GM13976 (cell line): ENCODE measurements at places on chromosomes 2 and 18.
A peak's percentile ranks its signal among the peaks of the same experiment; 100 is the strongest.

GRCh38 chr2:173659509-173659908 is 304.8 kb downstream of the CDCA7 start:
- DNase-seq = no peak

- no peak for DNase-seq
Observed at GRCh38 chr2:138087751-138088593, 123.7 kb downstream of the HNMT start.

DNA sequence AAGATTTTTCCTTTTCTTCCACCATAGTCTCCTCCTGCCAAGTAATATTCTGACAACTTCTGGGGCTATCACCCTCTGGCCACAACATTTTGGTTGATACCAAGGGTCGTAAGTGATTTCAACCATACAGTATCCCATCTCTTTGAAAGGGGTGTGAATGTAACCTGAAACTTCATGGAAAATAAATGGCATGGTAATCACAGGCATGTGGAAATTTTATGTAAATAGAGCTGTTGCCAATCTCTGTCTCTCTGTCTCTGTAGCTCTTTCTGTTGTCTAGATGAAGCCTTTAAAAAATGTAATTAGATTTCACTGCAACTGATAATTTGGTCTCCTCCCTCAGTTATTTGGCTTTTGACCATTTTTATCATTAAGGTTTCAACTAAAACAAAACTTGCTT is 125.6 kb upstream of the RPRM start:
- DNase-seq = no peak

DNA sequence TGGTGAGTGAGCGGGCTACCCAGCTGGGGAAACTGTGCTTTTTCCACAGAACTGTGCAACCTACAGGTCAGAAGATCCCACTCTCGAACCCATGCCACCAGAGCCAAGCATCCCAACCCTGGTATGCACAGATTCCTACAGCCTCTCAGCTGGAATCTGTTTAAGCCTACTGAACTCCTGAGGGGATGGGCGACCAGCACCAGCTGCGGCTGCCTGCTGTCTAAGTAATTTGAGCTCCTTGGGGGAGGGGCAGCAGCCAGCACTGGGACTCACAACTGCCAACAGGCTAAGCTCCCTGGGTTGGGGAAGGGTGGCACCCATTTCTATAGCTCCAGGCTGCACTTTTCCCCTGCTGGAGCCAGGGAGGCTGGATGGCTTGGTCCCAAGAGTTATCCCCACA is 11.8 kb downstream of the CYP27C1 start:
- DNase-seq = no peak

DNA sequence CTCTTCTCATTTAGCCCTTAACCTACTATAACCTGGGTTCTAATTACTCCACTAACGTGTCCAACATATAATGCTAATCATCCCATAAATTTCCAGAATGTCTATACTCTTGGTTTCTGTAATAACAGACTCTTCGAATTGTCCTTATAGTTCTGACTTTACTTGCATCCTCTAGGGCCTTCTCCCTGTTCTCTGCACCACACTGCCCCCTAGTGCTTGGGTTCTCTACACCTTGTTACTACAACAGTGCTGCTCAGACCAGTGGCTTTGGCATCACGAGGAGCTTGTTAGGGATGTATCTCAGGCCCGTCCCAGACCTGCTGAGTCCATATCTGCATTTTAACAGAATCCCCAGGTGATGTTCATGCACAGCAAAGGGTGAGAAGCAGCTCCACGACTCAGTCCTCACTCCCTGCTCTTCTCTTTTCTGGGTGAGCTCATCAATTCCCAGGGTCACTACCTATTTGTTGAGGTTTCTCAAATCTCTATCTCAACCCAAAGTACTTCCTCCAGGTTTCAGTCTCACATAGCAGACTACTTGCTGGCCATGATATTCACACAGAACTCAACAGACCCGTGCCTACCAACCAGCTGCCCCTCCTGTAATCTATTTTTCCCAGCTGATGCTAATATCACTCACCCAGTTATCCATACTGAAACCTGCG is 14.5 kb upstream of the DDX1 start:
- peak; percentile 65 for DNase-seq

DNA sequence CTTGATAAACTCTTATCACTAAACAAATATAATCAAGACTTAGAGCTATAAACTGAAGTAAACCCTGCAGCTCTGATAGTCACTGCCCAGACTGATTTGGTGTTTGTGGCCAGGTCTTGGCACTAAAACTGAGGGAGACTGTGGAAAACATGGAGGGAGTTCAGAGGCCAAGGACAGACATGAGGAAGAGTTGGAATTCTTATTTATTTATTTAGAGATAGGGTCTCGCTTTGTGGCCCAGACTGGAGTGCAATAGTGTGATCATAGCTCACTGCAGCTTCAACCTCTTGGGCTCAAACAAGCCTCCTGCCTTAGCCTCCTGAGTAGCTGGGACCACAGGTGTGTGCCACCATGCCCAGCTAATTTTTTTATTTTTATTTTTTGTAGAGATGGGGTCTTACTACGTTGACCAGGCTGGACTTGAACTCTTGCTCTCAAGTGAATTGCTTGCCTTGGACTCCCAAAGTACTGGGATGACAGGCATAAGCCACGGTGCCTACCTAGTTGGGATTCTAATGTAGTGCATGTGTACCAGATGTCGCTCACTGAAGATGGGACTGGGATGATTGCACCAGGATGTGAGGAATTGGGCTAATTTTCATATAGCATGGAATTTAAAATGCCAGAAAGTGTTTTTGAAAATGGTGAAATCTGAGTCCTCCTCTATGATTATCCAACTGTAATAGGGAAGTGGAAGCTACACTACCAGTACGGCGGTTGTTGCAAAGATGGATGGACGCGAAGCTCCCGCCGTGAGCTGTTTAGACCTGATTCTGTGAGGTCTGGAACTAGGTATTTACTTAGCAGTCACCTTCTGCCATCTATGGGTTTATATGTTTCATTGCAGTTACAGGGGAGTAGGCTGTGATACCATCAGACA is 52.7 kb upstream of the CTLA4 start:
- peak; percentile 69 for DNase-seq

GRCh38 chr18:37107748-37108522 is 279.0 kb downstream of the KIAA1328 start:
- no peak for DNase-seq

DNA sequence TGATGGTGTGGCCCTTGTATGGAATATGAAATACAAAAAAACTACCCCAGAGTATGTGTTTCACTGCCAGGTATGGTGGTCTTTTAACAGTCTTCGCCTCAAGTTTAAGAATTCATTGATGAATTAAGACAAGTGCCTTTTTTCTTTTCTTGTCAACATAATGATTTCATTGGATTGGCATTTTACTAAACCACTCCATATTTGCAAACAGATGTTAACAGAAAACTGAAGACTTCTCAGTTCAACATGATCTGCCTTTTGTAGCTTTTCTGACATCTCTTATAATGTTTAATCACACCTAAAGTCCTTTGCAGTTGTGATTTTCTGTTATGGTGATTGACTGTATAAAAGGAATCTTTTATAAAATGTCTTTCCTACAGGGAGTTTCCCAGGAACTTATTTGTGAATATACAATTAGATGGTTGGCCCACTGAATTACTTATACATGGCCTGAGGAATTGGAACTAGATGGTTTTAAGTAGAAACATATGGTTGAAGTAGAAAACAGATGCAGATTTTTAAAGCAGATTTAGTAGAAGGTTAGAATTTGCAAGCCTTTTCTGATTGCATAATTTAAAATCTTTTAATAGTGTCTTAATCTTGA is 39.7 kb downstream of the DYNC1I2 start:
- no peak for DNase-seq

- DNase-seq = peak; percentile 49
Observed at GRCh38 chr2:27211241-27211942, 449 bp upstream of the ATRAID start.

DNA sequence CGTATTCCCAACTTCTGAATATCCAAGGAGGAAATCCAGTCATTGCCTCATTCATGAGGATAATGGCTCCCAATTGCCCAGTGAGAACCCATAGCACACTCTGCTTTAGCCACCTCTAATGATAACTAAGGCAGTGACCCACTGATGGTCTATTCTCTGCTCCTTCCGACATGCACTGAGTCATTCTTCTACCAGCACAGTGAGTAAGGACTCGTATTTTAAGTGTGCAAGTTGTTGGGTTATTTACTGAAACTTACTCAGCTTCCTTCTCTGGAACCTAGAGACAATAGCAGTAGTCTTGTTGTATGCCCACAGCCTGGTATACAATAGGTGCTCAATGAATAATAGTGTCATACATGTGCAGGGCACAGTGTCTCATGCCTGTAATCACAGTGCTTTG is 81.1 kb upstream of the ZNF397 start:
- no peak for DNase-seq

DNA sequence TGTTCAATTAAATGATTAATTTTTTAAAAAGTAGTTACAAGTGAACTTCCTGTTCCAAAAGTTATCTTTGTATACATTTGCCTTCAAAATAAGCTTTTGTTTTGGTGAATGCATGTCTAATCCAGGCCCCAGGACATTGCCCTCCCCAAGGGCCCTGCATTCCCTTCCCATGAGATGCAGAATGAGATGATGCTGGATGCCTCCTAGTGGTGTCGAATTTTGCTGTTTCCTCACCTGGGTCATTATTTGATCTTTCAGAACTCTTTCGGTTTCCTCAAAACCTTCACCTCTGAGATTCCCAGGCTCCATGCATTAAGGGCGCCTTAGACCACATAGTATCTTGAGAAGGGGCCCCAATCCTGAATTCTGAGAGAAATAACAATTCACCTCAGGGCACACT is 728.8 kb downstream of the CNTNAP5 start:
- DNase-seq = no peak

DNA sequence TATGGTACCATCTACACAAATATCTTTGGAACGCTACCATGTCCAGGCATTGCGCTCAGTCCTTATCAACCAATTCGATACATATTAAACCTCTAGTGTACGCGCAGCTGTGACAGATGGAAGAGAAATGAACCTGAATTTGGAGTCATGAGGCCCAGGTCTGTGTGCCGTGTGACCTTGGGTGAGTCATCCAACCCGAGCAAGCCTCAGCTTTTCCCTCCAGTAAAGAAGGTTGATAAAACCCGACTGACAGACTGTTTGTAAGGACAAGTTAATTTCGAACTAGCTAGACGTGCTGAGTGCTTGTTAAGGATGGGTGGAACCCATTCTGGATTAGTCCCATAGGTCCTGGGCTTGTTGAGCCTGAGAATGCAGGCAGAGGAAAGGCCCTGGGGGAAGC is 28.2 kb downstream of the GREB1 start:
- no peak for DNase-seq

DNA sequence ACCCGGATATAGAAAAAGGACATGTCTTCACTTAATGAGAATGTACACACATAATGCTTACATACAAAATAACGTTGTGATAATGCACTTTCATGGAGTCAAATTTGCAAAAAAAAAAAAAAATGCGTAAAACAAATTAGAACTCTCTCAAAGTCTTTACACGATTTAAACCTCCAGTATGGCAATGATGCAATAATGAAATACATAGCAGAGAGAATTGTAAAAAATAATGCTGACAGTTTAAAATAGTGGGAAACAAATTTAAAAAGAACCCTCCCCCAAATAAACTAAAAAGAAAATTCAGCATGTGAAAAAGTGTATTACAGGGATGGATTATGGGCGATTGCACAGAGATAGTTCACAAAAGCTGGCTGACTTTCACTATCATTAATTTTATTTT is 46.6 kb upstream of the FHL2 start:
- DNase-seq = no peak
